ENCODE measurements at places on chromosomes 1 and 21.

- no peak for DNase-seq
These were observed 35.0 kb upstream of the SCAF4 start for GRCh38 chr21:31766899-31767298.

DNA sequence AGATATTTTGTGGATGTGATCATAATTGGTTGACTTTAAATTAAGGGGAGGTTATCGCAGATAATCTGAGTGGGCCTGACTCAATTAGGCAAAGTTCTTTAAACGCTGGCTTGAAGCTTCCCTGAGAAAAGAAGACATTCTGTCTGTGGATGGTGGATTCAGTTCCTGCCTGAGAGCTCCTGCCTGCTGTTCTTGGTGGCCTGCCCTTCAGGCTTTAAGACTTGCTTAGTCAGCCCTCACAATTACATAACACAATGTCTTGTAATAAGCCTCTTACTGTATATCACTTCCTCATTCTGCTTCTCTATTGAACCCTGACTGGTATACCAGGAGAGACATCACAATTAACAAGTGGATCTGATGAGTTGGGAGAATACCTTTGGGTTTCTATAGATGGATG is 50.2 kb downstream of the KCNJ6 start:
- no peak for DNase-seq

DNA sequence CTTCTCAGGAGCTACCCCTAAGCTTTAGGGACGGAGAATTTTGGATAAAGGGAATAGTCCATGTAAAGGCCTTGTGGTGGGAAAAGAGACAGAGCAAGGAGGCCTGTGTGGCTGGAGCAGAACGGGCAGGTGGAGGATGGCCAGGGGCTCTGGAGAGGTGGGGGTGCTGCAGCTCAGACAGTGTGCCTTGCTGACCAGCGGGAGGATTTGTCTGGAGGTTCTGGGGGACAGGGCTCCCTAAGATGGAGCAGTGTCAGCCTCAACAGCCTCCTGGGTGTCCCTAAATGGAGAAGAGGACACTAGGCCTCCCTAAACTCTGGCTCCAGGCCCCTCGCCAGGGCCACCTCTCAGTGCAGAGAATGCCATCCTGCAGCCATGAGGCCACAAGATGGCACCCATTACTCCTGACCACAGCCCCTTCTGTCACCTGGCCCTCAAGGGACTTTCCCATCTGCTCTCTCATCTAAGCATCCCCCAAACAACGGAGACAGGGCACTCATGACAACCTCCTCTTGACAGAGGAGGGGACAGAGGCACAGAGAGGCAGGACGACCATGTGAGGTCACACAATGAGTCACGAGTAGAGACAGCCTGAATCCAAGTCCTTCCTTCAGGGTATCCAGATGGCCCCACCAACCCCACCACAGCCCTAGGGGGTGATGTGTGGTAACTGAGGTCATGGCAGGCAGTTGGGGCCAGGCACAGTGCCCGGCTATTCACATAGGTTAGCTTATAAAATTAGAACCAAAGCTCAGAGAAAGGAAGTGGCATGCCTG is 94.7 kb downstream of the DMRTB1 start:
- no peak for DNase-seq

DNA sequence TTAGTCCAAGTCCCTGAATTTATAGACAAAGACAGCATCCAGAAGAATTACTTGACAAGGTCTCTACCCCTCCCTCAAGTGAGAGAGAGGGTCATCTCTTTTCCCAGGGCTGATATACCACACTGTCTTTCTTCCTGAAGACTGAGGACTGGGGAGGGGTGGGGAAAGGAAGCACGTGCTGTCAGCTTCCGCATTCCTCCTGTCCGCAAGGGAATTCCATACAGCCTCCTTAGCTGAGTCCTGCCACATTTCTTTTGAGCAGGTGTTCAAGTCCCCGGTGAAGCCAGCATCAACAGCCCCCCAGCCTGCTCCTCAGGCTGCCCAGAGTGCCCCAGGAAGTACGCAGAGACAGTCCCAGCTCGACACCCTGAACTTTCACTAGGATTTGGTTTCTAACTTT is 34.2 kb downstream of the PCAT6 start:
- DNase-seq = no peak

DNA sequence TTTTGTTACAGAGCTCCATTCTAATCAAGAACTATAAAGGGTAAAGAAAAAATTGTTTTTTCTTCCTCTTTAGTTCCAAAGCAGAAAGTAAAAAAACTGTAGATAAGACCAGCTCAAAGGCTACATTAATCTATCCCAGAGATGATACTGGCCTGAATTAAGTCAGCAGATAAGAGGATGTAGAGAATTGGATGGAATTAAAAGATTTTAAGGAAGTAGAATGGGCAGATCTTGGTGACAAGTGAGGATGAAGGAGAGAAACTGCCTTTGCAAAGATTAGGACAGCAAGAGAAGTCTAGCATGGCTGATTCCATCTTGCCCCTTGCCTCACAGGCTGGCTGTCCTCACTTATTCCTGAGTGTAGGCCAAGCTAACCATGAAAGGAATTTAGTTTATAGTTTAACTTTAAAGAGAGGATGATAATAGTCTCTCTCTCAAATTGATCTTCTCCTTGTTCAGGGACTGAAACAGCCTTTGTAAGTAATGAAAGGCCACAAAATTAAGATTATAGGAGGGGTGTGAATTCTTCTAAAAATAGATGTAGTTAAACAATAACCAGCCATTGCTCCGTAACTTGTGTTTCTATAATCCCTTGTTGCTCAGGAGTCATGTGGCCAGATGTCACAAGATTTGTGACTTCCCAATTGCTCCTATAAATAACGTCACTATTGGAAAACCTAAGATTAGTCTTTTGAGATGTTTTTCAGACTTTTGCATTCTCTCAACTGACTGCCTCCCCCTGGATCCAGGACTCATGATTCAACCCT is 265.0 kb upstream of the USP24 start:
- no peak for DNase-seq

GRCh38 chr1:43547538-43548072 is 16.9 kb downstream of the PTPRF start:
- DNase-seq = no peak

- no peak for DNase-seq
These were observed 564 bp downstream of the CTPS1 start for GRCh38 chr1:40980068-40980452.

- no peak for DNase-seq
These were observed 20.2 kb downstream of the TAL1 start for GRCh38 chr1:47211796-47212269.

DNA sequence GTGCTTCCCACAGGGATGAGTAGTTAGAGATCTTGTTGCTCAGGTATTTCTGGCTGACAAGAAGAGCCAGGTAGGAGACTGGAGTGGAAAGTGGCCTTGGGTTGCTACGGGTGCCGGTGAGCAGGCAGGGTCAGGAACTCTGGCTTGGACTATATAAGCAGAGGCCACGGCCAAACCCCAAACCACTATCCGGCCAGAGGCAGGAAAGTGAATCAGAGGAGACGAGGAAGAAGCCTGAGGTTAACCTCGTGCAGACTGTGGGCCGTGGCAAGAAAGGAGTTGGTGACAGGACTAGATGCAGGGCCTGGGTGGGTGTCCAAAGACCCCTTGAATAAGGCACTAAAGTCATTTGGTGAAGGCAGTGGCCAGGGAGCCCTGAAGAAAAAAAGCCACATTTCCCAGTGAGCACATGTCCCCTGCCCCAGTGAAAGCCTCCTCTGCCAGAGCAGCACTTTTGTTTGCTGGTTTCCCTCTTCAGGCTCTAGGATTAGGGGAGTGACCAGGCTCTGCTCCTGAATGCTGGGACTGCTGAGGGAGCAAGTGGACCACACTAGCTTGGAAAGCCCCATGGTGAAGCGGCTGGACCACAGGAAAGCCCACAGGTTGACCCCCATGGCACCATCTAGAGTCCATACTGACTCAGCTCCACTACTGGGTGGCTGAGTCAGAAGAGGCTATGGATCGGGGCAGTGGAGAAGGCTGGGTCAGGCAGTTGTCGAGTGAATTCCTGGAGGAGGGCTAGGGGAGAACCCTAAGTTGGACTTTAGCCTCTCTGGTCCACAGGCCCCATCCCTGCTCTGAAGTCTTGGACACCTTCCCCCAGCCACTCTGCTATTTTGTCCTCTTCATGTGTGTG is 23.4 kb downstream of the CSF1 start:
- DNase-seq = no peak

GRCh38 chr21:26119906-26120305 is 50.7 kb downstream of the APP start:
- no peak for DNase-seq

GRCh38 chr1:6496890-6497214 is 5.4 kb upstream of the PLEKHG5 start:
- no peak for DNase-seq

GRCh38 chr1:96159379-96159778 is 562.2 kb upstream of the PTBP2 start:
- DNase-seq = no peak

- no peak for DNase-seq
These were observed 35.4 kb downstream of the WNT2B start for GRCh38 chr1:112544011-112544688.

DNA sequence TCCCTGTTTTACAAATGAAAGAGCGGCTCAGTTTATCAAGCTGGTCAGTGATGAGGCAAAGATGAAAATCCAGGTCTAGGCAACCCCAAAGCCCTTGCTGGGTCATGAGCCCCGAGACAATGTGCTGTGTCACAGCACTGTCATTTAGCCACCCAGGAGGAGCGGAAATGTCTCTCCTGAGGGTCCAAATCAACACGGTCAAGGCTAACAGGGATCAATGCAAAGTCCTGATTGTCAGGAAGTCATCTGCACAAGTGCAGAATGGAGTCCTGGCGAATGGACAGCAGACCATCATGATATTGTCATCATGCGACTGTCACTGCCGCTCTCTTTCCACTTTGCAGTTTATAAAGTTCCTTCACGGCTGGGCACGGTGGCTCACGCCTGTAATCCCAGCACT is 30.2 kb downstream of the NCMAP start:
- no peak for DNase-seq

DNA sequence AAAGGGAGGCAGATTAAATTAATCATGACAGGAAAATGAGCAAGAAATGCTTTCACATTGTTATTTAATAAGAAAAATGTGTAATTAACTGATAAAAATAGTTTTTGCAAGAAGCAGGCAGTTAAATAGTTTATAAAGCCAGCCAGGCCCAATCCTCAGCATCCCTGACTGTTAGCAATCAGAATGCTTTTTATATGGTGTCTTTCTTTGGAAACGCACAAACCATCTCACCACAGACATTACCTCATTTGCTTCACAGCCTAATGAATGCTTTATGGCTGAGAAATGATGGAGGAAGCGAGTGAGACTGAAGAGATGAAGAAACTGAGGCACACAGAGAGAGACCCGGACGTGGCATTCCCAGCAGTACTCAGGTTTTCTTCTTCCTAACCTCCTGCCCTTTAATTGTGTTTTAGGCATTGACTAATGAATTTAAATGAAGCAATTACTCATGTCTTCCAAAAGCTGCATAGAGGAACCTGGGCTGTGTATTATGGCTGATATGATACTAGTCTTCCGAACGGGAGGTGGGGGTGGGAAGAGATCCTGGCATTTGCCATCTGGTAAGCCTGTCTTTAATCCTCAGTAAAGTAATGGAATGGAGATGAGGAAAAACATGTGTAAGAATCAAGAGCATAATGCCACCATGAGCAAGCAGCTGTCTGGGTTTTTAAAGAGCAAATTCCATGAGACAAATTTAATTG is 116.1 kb upstream of the LMO4 start:
- DNase-seq = no peak

- no peak for DNase-seq
These were observed 96.5 kb downstream of the NME7 start for GRCh38 chr1:169271098-169271497.

- DNase-seq = no peak
These were observed 678.0 kb upstream of the USP24 start for GRCh38 chr1:55893155-55893554.

GRCh38 chr21:35358008-35358407 is 308.9 kb upstream of the RUNX1 start:
- no peak for DNase-seq

GRCh38 chr1:236416165-236416564 is 22.1 kb downstream of the EDARADD start:
- no peak for DNase-seq

DNA sequence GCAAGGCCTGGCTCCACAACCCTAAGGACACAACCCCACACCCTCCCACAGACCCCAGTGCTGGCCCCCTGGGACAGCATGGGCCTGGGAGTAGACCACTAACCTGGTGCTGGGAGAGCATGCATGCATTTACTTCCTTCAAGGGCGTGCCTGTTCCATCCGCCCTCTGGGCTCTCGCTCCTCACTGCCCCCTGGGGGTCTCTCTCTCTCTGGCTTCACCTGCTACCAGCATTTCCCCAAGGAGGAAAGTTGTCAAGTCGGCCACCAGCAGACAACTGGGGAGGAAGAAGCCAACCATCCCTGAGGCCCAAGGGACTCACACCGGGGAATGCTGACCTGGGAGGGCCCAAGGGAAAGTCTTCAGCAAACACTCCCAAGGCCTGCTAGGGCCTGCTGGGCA is 6.5 kb downstream of the LRP8 start:
- DNase-seq = peak; percentile 18

DNA sequence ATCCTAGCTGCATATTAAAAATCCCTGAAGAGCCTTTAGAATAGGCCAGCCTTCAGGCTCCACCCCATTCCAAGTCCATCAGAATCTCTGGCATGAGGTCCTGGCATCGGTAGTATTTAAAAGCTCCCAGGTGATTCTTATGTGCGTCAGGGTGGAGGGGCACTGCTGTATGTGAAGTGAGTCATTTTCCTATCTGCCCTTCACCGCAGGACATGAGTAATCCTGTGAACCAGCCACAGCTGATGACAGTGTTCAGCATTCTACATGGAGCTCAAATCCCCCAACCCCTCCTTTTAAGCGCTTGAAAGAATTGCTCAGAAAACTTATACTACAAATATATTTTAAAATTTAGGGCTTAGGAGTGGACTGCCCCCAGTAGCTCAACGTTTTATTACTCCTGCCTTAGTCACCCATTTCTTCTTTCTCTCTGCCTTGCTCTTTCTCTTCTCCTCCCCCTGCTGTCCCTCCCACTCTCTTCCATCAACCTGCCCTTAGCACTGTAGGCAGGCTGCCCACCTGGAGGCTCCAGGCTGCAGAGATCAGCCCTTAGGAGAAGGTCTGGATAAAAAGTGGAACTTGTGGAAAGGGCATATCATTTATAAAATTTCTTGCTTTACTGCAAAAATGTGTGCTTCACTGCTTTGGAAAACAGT is 73.8 kb upstream of the ZNF281 start:
- DNase-seq = no peak

GRCh38 chr1:203480525-203481084 is 5.0 kb downstream of the PRELP start:
- no peak for DNase-seq

DNA sequence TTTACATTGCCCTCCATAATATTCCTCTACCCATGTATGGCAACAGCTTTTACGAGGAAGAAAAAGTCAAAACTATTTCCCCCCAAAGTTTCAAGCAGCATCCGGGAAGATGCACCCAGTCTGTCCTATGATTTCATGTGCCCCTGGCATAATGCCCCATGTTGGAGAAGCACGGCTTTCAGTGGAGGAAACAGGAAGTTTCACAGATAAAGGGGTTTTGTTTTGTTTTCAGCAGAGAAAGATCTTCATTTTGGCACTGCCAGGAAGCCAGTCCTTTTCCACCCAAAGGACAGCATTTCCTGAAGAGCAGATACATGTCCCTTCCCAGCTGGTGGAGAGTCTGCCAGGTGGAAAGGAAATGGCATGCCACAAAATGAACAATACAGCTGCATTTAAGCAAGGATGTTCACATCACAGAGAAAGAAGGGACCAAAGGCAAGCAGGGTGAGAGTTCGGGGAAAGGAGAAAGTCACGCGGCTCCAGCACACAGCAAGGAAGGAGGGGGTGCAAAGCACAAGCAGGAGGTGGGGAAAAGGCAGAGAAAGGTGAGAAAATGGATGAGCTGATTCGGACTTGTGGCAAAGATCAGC is 95.3 kb upstream of the HIVEP3 start:
- DNase-seq = no peak
